G401 (cell line): ENCODE measurements at places on chromosomes 2 and 18. TPM values are rescaled to one million over a fixed set of nuclear protein-coding genes. Genes with fewer than 3 reads are reported as not detected.

The RGPD8 gene
- total RNA-seq, result 3.8 and 9.7 TPM in 2 replicates

The GPN1 gene
- 45.7 and 63.6 TPM in 2 replicates for total RNA-seq

The SLC40A1 gene
- total RNA-seq, result 0.92 and 5.4 TPM in 2 replicates

The RAB17 gene
- not detected in 2 replicates for total RNA-seq

The CBLN2 gene
- total RNA-seq, result 0.24 and 1.8 TPM in 2 replicates

The TUBA4B gene
- total RNA-seq, result not detected in 2 replicates

The PPP1R1C gene
- not detected in 2 replicates for total RNA-seq

The RNF125 gene
- total RNA-seq, result 2.4 and 2.8 TPM in 2 replicates

The MROH2A gene
- not detected in 2 replicates for total RNA-seq

The TRIM43 gene
- 0.12 and 6.3 TPM in 2 replicates for total RNA-seq

The PLCD4 gene
- total RNA-seq, result 1.2 and 1.3 TPM in 2 replicates

The ASXL2 gene
- total RNA-seq, result 5.7 and 10.7 TPM in 2 replicates

The NYAP2 gene
- total RNA-seq, result not detected in 2 replicates

The ZAP70 gene
- total RNA-seq, result not detected in 2 replicates
